ENCODE measurements at places on chromosomes 13 and 19.

DNA sequence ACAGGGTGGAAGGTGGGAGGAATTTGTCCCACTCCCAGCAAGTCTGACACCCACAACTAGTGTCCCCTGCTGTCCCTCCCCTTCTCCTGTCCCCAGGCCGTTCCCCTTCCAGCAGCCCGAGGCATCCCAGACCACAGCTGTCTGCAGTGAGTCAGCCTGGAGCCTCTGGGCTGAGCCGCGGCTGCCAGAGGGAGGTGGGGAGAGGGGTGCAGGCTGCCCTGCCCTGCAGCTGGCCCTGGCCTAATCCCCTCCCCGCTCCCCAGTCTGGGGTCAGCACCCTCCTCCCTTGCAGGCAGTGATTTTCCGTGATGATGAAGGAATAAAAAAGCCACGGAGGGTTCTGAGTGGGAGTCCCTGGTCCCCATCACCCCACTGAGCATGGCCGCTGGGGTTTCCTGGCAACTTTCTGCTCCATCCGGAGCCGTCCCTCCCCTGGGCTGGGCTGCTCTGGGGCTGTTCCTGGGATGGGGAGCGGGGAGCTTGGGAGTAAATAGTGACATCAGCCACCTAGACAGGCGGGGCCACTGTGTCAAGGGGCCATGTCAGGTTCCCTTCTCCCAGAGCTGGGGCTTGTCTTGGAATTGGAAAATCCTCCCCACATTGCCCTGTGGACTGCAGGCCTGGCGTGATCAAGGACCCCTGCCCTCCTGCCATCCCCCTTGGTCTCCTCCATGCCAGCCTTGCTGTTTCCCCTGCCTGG is 16.8 kb downstream of the SPC24 start:
- DNase-seq: peak; percentile 81

DNA sequence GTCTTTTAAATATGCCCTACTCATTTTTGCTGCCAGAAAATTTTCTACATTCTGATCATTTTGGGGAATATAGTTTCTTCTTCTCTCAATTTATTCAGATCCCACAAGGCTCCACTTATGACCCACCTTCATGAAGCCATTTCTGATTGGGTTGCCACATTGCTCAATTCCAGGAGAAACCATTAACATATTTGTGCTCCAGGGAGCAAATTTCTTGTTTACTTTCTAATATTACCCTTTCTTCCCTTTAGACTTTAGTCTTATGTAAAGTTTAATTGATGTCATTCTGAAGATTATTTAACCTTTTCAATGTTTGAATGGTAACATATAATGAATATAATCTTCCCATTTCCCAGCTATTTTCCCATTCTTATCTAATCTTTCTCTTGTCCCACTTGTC is 331.8 kb downstream of the ITGBL1 start:
- DNase-seq: no peak

DNA sequence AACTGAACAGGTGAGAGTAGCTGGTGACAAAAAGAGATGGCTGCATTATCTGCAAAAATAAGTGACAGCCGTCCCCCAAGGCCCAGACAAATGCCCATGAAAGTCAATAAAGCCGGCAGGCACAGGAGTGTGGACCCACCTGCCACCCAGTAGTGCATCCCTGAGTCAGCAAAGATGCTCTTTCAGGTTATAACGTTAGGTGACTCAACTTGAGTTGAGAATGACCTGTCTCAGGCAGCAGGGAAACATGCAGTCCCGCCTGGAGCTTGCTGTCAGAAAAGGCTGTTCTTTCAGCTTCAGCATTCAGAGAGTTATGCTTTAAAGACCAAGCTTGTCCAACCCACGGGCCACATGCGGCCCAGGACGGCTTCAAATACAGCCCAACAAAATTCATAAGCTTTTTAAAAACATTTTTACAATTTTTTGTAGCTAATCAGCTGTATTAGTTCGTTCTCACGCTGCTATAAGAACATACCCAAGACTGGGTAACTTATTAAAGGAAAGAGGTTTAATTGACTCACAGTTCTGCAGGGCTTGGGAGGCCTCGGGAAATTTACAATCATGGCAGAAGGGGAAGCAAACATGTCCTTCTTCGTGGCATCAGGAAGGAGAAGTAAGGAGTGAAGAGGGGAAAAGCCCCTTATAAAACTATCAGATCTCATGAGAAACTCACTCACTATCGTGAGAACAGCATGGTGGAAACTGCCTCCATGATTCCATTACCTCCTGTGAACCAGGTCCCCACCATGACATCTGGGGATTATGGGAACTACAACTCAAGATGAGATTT is 110.4 kb downstream of the RAB20 start:
- DNase-seq: no peak

- DNase-seq: no peak
These were observed 76.0 kb upstream of the GPR12 start for GRCh38 chr13:26836626-26837025.

DNA sequence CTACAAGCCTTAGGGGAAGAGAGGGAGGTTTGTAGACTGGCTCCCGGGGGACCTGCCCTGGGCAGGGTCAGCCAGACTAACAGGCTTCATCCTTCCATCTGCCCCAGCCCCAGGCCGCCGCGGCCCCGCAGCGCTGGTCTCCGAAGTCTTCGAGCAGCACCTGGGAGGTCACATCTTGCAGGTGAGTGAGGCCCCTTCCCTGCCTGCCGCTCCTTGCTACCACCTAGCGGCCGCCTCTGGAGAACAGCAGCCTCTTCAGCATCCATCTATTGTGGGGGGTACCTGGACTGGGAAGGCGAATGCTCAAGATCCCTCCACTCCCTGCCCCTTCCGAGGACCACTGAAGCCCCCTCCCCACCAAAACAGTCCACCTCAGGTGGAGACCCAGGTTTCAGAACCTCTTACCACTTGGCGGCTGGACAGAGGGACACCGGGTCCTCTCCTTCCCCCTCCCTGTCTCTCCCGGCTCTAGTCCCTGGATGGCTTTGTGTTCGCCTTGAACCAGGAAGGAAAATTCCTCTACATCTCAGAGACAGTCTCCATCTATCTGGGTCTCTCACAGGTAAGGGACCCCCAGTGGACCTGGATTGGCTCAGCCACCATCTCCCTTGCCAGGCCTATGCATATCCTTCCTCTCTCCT is 12.7 kb downstream of the NPAS1 start:
- no peak for DNase-seq

- no peak for DNase-seq
These were observed 3.4 kb upstream of the ZNF229 start for GRCh38 chr19:44451687-44452086.

GRCh38 chr13:110311443-110312338 is 4.6 kb downstream of the COL4A2 start:
- no peak for DNase-seq

DNA sequence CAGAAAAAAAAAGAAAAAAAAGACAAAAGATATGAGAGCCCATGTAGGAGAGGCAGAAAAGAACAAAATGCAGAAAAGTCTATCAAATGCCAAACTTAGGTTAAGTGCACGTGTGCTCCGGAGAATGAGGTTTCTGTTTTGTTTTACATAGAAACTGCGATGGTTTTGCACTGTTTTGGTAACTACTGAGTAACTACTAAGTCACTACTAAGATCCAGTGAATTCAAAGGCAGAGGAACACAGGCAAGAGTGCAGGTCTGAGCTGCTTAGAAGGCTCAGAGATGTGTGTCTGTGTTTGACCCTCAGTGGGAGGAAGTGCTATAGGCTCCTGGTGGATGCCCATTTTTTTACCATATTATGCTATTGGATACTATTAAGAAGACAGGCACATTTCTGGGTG is 299.3 kb downstream of the NDFIP2 start:
- DNase-seq: no peak

DNA sequence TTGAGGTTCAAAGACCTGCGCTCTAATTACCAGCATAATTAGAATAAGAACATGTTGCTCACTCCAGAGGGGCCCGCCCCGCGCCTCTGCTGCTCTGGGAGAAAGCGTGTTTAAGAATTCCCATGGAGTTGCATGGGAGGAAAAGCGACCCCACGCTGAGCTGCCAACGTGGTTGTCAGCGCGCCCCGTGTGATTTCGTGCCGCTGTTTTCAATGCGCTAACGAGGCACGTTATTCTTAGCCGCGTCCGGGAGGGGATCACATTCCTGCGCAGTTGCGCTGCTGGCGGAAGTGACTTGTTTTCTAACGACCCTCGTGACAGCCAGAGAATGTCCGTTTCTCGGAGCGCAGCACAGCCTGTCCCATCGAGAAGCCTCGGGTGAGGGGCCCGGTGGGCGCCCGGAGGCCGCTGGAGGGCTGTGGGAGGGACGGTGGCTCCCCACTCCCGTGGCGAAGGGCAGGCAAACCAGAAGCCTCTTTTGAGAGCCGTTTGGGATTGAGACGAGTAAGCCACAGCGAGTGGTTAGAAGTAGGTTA is 173.8 kb upstream of the SOX1 start:
- DNase-seq: peak; percentile 1

DNA sequence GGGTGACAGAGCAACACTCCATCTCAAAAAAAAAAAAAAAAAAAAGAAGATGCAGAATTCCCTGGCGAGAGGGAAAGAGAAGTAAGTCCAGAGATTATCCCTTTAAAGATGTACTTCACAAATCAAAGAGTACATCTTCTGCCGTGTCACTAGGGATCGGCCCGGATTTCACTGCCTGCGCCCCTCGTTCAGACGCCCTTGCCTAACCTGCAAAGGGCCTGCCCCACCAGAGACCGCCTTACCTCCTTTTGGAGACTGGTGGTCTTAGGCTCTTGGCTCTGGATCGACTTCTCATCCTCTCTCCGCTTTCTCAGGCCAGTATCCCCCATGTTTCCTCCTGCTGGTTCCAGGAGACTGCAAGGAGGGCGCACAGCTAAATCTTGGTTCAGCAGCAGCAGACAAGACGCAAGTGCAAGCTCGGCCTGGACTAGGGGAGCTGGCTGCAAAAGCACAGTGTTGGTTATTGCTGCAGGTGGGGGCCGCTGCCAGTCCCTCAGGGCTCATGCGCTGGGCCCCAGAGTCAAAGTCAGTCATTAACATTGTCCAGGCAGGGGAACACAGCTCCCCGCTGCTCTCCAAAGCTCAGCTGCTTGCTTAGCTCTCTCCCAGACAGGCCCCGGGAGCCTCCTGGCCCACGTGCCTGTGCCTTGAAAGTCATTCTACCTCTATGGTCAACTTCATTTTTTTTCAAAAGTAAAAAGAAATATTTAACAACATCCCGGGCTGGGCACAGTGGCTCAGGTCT is 1.2 kb downstream of the SLC7A9 start:
- DNase-seq: no peak
